WTC11 (cell line): ENCODE measurements at places on chromosomes 13 and 19.
A peak's percentile ranks its signal among the peaks of the same experiment; 100 is the strongest.

DNA sequence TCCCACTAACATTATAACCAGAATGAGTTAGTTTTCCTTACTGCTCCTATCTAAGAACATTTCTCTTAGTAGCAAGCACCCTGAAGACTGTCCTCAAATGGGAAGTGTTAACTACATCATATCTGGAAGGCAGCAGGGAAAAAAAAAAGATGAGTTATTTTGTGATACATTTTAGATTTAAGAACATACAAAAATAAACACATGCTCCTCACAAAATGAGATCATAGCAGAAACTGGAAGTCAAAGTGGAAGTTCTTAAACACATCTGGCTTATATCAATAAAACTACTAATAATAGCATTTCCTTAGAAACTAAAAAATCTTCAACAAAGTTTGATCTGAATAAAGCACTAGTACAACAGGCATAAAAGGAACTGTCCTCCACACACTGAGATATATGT lies 70.4 kb downstream of the SLITRK6 start:
- no peak for DNase-seq

- no peak for DNase-seq
Measured at GRCh38 chr19:49803529-49803856, 9.6 kb downstream of the FUZ start.

DNA sequence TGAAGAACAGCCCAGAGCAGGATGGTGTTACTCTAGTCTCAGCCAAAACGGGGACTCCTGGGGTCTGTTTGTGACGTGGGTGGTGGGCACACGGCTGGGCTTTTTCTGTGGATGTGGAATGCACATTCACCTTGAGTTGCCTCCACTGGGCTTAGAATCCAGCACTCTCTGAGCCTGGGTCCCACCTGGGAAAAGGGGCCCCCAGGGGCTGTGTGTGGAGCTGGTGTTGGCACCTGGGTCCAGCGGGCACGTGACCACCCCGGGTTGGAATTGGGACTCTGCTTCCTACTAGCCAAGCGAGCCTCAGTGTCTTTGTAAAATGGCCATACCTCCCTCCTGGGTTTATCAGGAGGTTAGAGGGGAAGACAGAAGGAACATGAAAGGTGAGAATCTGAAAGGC lies 29.2 kb upstream of the F2RL3 start:
- DNase-seq = no peak

GRCh38 chr13:110327051-110327721 lies 20.1 kb downstream of the COL4A2 start:
- peak; percentile 63 for DNase-seq

- DNase-seq = peak; percentile 63
Measured at GRCh38 chr19:48608798-48609263, 2.3 kb downstream of the SPACA4 start.

GRCh38 chr13:76455960-76456359 lies 430.2 kb downstream of the KCTD12 start:
- DNase-seq = no peak

DNA sequence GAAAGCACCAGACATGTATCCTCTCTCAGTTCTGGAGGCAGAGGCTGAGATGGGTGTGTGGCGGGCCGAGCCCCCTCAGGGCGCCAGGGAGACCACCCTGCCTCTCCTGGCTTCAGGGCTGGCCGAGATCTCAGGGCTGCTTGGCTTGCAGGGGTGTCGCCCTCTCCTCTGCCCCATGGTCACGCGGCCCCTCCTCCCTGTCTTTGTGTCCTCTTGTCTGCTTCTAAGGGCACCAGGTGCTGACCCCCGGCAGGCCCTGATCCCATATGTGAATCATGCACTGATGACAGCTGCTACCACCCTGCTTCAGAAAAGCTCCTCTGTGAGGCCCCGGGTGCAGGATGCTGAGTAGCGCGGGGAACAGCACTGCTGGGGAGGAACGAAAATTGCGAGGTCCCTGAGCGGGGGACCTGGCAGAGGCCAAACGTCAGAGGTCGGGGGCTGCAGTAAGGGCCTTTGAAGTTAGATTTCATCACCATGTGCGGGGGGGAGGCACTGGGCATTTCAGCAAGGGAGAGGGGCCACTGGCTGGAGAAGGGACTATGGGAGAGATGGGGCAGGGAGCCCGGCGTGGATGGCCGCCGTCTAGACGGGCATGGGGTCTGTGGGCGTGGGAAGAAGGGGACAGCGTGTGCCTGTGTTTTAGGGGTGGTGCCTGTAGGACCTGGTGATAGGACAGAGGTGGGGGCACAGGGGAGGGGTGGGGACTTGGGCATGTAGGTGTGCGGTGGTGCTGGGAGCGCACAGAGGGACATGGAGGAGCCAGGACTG lies 125.2 kb downstream of the KDM4B start:
- no peak for DNase-seq

DNA sequence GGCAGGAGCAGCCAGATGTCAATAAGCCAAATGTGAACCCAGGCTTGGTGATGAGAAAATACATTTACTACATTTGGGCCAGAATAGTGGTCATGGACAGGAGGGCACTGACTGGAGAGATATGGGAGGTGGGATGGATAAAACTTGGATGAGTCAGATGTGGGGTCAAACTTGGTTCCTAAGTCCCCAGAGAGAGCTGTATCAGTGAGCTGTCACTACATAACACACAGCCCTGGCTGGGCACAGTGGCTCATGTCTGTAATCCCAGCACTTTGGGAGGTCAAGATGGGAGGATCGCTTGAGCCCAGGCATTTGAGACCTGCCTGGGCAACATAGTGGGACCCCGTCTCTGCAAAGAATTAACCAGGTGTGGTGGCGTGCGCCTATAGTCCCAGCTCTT lies 51.6 kb upstream of the EHD2 start:
- no peak for DNase-seq

- no peak for DNase-seq
Measured at GRCh38 chr19:38663957-38664502, 16.6 kb downstream of the ACTN4 start.
